ENCODE measurements at places on chromosomes 11 and 22. TPM values are rescaled to one million over a fixed set of nuclear protein-coding genes. Genes with fewer than 3 reads are reported as not detected.

GRCh38 chr22:22166941-22167713 lies 77.5 kb upstream of the VPREB1 start:
- no peaks in the 10 kb centered on the region for H3K36me3 ChIP-seq
- DNase-seq: peak; percentile 59
- H3K4me1 ChIP-seq: peaks cover 98% of the 10 kb centered on the region
- peak overlapping the region; percentile 56 for H3K4me3 ChIP-seq

DNA sequence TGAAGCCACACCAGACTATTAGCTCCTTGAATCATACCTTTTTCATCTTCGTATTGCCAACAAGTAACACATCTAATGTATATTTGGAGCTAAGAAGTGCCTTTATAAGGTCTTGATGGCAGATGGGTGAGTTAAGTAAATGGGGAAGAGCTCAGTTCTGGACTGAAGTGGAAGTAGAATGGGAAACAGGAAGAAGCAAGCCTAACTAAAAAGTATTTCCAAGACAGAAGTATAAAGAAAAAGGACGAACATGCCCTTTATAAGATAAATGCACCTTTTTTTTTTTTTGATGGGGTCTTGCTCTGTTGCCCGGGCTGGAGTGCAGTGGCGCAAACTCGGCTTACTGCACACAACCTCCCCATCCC lies 14.5 kb downstream of the CRTAM start:
- H3K36me3 ChIP-seq: no peaks in the 10 kb centered on the region
- H3K27me3 ChIP-seq: no peaks in the 10 kb centered on the region
- H3K4me1 ChIP-seq: peaks cover 14% of the 10 kb centered on the region

DNA sequence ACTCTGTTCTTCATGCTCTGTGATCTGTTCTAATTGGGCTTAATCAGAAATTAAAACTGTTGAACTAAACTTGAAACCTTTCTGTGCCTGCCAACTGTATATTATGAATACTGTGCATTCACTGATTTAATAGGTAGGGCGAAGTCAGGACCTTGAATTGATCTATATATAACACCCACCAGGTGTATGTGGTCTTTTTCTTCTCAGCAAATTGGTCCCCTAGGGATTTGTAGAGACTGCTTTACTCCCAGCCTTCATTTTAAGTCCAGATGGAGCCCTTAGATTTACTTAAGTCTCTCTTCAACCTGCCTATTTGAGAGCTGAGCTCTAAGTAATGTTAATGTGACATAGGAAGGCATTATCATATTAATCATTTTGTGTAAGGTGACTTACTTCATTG lies 257.5 kb downstream of the TMEM135 start:
- H3K27me3 ChIP-seq: no peaks in the 10 kb centered on the region
- no peaks in the 10 kb centered on the region for H3K36me3 ChIP-seq
- no peak overlapping the region for H3K4me3 ChIP-seq
- no peak for DNase-seq
- no peak overlapping the region for H3K27ac ChIP-seq
- H3K4me1 ChIP-seq: no peaks in the 10 kb centered on the region

GRCh38 chr11:18778468-18778867 lies 13.1 kb downstream of the PTPN5 start:
- no peaks in the 10 kb centered on the region for H3K4me1 ChIP-seq
- no peak overlapping the region for H3K4me3 ChIP-seq
- H3K27me3 ChIP-seq: no peaks in the 10 kb centered on the region
- H3K27ac ChIP-seq: no peak overlapping the region
- no peak for DNase-seq
- no peaks in the 10 kb centered on the region for H3K36me3 ChIP-seq

DNA sequence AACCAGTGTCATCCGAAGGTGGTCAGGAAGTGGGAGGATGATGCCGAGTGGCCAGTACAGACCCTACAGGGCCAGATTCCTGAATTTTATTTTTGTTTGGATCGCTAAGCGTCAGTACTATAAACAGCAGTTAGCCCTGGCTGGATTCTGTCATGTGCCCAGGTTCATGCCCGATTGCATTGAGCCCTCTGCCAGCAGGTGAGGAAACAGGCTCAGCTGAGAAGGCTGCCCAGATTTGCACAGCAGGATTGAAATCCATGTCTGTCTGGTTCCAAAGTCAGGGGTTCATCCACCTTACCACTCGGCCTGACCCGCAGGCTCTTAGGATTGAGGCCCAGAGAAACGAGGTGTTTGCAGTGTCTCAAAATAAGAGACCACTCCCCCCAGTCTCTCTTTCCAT lies 9.1 kb upstream of the TBC1D22A start:
- no peak for DNase-seq
- no peaks in the 10 kb centered on the region for H3K36me3 ChIP-seq
- H3K4me3 ChIP-seq: no peak overlapping the region

The ARHGAP8 gene
- 0.37 TPM for total RNA-seq

The OR5L1 gene
- not detected for total RNA-seq
